ENCODE measurements at places on chromosomes 2 and 18.

- DNase-seq: no peak
Measured at GRCh38 chr2:224930990-224931389, 111.3 kb downstream of the DOCK10 start.

DNA sequence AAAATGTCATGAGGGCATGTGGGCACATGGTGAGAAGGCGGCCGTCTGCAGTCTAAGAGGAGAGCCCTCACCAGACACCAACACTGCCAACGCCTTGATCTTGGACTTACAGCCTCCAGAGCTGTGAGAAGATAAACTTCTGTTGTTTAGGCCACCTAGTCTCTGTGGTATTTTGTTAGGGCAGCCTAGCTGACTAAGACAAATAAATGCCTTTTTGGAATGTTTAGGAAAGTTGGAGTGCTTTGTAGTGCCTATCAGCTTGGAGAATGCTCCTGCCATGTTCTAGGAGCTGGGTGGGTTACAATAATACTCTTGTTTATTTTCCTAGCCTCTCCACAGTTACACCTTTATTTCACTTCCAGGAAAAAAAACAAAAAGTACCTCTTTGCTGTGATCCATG, 92.0 kb downstream of the SPP2 start:
- no peak for DNase-seq

DNA sequence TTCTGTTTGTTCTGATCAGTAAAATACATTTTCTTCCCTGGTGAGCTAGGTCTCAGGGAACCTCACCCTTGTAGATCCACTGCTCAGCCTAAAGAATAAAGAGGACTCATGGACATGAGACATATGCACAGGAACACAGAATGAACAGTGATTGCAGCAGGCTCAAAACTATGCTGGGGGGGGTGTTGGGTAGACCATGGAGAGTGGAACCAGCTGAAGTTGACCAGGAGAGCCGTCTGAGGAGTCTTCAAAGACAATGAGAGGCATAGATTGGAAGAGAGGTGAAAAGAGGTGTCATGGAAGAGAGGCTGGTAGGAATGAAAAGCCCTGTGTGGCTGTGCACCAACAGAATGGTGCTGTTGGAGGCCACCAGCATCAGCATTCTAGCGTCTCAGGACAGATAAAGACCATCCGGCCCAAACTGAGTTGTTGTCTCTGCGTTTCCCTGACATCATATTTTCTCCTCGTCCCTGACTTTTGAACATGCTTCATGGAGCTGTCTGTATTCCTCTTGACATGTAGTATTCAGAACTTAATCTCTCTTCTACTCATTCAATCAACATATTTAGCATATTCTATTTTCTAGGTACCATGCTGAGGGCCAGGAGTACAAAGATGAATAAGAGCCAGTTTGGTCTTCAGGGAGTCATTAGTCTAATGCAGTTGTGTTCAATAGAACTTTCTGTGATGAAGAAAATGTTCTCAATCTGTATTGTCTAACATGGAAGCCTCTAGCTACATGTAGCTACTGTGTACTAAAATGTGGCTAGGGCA, 331.8 kb downstream of the CYP26B1 start:
- no peak for DNase-seq

GRCh38 chr2:29305762-29306161, 190.5 kb downstream of the CLIP4 start:
- DNase-seq: no peak

DNA sequence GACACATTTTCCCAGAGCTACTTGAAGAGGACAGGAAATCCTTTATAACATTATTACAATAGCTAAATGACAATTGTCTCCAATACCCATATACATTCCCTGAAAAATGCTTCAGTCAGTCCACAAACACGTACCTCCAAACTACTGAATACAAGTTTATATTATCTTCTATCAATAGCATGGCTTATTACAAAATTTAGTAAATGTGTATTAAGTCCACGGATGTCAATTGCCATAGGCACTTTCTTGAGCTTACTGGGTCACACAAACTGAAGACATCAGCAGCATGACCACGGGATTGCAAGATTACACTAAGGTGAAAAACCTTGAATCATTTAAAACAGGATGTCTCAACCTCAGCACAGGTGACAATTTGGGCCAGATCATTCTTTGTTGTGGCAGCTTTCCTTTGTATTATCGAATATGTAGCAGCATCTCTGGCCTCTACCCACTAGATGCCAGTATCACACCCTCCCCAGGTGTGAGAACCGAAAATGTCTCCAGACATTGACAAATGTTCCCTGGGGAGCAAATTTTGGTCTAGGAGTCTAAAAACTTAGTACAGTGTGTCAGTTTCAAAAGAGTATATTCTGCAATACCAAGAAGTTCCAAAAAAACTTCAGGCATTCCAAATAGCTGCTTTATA, 1.4 kb downstream of the MBD2 start:
- no peak for DNase-seq

GRCh38 chr18:69874058-69874457, 73.6 kb downstream of the CD226 start:
- DNase-seq: no peak

DNA sequence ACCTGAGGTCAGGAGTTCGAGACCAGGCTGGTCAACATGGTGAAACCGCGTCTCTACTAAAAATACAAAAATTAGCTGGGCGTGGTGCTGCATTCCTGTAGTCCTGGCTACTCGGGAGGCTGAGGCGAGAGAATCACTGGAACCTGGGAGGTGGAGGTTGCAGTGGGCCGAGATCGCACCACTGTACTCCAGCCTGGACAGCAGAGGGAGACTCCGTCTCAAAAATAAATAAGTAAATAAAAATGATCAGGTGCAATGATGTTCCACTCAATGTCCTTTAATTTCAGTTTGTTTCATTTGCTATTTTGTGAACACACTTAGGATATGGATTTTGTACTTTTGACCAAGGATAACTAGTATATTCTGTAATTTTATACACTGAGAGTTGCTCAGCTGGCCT, 9.3 kb downstream of the HADHA start:
- DNase-seq: no peak

DNA sequence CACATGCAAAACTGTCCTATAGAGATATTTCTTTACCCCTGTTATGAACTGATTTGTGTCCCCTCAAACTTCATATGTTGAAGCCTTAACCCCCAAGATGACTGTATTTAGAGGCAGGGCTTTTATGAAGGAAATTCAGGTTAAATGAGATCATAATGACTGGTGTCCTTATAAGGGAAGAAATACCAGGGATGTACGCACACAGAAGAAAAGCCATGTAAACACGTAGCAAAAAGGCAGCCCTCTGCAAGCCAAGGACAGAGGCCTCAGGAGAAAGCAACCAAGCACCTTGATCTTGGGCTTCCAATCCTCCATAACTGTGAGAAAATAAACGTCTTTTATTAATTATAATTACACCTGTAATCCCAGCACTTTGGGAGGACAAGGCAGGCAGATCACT, 101.3 kb upstream of the NDUFV2 start:
- no peak for DNase-seq

- no peak for DNase-seq
Measured at GRCh38 chr2:81260320-81260719, 955.8 kb upstream of the LRRTM1 start.

GRCh38 chr2:77831898-77832297, 309.7 kb upstream of the LRRTM4 start:
- DNase-seq: no peak

GRCh38 chr2:2306878-2307277, 24.2 kb downstream of the MYT1L start:
- DNase-seq: no peak

- no peak for DNase-seq
Measured at GRCh38 chr18:46069524-46069923, 2.5 kb downstream of the PSTPIP2 start.

DNA sequence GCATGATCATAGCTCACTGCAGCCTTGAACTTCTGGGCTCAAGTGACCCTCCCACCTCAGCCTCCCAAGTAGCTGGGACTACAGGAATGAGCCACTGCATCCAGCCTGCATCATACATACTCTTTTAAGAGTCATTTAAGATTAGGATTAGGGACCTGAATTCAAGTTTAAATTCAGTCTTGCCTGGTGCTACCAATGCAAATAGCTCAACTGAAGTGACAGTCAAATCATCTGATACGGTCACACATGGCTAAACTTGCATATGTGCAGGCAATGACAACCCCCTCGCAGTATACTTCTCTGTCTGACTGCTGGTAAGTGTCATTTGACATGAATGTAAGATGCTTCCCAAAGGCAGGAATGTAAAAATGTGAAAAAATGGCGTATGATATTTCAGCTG, 31.8 kb upstream of the TMEM131 start:
- no peak for DNase-seq

DNA sequence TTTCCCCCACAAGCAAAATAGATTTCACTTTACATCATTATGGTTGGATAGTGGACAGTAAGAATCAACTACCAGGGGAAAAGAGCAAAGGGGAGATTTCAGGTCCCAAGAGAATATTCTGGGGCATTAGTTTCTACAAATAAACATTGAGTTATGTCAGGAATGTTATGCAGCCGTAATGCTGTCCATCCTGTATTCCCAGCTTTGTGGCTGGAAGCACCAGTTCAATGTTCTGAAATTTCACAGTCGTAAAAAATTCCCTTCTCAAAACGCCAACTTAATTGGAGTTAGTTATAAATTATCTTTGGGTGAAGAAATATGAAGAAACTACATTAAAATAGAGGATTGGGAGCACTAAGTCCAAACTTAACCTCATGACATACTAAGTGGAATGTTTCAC, 141.5 kb upstream of the FIGN start:
- DNase-seq: no peak

All from right hindlimb (tissue), 1 donor.